ENCODE measurements at places on chromosomes 1 and 21.

GRCh38 chr1:15573477-15573876 lies 11.4 kb downstream of the AGMAT start:
- DNase-seq, result no peak

- peak; percentile 54 for DNase-seq
These were observed 53.1 kb downstream of the DOP1B start for GRCh38 chr21:36209626-36210171.

GRCh38 chr1:155196103-155196892 lies 11.4 kb downstream of the THBS3 start:
- no peak for DNase-seq

DNA sequence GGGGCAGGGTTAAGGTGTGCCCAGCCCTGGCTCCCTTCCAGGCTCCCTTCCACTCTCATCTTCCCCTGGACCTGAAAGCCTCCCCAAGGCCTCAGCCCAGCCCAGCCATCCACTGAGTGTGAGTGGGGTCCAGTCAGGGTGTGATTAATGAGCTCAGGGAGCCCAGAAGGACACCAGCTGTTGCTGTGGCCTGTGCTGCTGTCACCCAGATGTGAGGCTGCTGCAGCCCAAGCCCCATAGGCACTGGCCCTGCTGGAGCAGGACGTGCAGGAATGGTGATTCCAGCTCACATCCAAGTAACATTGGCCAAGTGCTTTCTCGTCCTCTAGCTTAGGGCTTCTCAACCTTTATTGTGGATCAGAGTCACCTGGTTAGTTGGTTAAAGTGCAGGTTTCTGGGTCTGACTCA lies 77.6 kb downstream of the EPHB2 start:
- no peak for DNase-seq

GRCh38 chr1:81635816-81636215 lies 164.9 kb upstream of the ADGRL2 start:
- DNase-seq, result no peak

GRCh38 chr1:115215703-115216521 lies 122.1 kb downstream of the NGF start:
- no peak for DNase-seq

GRCh38 chr1:115505148-115505571 lies 136.6 kb upstream of the VANGL1 start:
- DNase-seq, result no peak

- no peak for DNase-seq
These were observed 4.4 kb downstream of the MAP3K21 start for GRCh38 chr1:233331676-233332519.

GRCh38 chr1:169047074-169047473 lies 59.4 kb upstream of the ATP1B1 start:
- DNase-seq, result no peak

GRCh38 chr1:204941421-204942338 lies 71.0 kb downstream of the NFASC start:
- peak; percentile 80 for DNase-seq

DNA sequence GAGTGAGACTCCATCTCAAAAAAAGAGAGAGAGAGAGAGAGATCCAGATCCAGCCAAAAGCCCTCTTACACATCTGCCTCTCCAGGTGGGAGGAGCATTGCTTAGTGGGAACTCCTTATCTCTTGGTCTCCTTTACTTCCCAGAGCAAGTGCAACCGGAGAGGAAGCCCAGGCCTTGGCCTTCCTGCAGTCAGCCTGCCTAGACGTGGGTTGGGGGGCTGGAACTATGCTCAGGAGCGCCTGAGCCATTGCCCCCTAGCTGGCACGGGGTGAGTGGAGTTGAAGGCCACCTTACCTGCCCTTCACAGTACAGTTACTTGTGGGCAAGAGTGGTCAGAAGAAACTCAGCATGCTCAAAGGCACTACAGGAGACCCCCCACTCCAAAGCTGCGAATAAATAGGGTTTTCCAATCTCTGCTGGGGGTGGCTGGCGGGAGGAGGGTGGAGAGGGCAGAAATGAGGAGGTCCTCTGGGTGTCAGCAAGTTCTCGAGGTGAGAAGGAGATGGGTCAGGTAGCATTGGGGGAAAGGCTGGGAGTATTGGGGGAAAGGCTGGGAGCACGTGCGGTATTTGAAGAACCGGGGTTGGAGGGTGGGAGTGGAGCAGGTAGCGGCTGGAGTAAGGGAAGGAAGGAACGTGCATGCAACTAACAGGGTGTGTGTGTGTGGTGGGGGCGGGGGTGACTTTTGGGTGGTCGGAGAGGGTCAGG lies 4.7 kb upstream of the DMBX1 start:
- no peak for DNase-seq

DNA sequence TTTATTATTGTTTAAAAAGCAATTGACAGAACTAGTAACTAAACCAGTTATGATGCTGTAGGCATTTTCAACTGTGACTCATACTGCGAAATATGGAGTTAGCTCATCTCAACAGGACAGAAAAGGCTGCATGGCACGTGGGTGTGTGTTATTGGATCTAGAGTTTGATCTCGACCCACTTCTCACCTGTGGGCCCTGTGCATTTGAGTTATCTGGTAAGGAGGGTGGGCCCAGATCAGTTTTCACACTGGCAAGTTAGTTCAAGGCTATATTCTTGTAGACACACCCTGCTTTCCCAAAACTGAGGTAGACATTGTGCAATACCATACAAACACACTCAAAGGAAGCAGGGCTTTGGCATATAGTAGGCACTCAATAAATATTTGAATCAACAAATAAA lies 71.3 kb upstream of the PRDX6 start:
- DNase-seq, result no peak

DNA sequence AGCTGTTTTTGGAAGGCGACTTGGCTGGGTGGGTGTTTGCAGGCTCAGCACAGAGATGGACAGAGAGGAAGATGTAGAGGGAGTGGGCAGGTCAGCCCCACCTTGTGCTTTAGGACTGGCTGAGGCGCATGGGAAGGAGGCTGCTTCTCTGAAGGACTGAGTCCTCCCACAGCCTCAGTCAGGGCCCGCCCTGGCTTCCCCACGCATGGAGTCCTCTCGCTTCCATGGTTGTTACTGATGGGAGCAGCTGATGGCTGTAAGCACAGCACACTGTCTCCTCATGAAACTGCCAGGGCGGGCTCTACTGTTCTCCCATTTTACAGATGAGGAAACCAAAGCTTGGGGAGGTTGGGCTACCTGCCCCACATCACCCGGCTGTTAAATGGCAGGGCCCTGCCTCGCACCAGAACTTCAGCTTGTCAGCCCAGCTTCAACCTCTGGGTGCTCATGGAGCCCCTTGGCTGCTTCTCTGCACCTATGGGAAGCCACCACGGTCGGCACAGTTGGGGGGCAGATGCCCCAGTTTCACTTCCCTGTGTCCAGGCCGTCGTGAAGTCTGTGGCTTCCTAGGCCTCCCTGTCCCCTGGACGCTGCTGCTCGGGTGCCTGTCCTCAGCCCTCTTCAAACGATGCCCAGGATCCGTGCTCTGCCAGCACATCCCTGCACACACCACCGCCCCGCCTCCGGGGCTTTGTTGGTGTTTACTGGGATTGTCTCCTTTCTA lies 2.4 kb downstream of the TMEM201 start:
- DNase-seq, result no peak

DNA sequence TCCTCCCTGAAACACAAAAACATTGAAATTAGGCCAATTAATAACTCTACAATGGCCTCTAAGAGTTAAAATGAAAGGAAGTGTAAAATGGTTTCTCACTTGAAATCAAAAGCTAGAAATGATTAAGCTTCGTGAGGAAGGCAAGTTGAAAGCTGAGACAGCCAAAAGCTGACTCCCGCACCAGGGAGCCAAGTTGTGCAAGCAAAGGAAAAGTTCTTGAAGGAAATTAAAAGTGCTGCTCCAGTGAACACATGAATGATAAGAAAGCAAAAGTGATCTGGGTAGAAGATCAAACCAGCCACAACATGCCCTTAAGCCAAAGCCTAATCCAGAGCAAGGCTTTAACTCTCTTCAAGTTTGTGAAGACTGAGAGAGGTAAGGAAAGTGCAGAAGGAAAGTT lies 22.8 kb downstream of the CYYR1 start:
- no peak for DNase-seq

GRCh38 chr1:59605184-59605583 lies 209.6 kb upstream of the HOOK1 start:
- no peak for DNase-seq

DNA sequence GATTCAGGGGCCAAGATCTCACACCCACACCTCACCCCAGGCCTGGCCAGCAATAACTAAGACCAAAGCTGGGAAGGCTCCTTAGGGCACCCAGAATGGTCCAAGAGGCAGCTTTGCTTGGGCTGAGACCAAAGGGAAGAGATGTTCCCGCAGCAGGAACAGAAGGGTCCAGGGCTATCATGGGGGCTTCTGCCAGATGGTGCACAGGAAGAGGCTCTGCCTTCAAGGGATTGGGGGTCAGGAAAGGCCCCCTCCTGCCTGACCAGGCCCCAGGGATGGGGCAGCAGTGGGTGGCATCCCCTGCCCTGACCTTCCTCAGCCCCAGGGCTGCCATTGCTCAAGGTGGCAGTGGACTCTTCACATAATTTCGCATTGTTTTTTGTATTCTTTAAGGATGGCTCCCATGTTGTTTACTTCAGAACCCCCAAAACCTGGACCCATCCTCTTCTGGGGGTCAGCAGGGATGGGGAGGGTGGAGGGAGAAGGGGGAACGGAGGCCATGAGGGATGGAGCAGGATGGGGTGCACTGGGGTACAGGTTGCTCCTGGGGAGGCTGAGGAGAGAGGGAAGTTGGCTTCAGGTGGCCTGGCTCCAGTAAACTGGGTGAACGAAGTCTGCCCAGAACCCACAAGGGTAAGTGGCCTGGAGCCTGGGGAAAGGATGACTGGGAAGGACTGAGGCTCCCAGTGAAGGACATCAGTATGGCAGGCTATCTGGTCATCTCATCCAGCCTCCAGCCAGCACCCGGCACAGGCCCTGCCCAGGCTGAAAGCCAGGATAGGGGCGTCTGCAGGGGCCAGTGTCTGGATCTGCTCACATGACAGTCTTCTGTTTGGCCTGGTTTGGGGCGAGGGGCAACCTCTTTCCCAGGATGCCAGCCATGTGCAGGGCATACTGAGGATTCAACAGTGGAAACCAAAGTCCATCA lies 2.6 kb upstream of the NADK start:
- DNase-seq, result no peak

- DNase-seq, result no peak
These were observed 15.5 kb upstream of the PSMB2 start for GRCh38 chr1:35656863-35657232.

DNA sequence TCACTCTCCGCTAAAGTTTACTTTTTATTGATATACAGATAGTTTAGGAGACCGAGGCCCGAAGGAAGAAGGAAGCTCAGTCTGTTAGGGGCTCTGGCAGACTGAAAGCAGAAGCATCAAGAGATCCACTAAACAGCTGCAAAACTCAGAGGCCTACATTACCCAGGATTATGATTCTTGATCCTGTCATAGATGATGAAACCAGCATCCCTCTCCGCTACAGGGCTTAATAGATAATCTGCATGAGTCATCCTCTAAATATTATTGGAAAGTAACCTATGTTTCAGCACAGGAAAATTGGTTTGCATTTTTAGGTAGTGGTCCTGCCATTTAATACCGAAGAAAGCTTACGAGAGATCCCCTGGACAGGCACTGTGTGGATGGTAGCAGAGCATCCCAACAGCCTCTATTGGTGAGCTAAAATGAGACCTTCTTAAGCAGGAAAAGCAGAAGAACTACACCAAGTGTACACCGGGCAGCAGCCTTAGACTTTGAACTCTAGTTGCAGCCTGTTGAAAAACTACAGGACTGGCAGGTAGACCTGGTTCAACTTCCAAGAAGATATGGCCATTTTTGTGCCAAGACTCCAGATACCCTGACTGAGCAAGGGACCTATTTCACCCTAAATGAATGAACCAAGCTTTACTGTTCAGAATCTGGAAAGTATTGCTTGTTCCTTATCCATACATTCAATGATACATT lies 6.8 kb downstream of the CASQ2 start:
- no peak for DNase-seq

DNA sequence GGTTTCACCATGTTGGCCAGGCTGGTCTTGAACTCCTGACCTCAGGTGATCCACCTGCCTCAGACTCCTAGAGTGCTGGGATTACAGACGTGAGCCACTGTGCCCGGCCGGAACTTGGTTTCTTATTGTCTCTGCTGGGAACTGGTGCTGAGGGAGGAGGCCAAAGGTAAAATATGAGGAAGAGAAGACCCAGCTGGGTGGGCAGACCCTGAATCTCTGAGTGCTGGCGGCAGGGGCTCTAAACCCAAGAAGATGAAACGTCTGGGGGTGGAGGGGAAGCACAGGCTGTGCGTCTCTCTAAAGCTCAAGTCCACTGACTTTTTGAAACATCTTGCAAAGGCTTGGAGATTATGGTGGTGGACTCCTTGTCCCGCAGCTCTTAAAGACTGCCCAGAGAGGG lies 82.0 kb upstream of the TLR5 start:
- DNase-seq, result no peak

- DNase-seq, result no peak
These were observed 21.7 kb upstream of the LAMC2 start for GRCh38 chr1:183164340-183164739.

DNA sequence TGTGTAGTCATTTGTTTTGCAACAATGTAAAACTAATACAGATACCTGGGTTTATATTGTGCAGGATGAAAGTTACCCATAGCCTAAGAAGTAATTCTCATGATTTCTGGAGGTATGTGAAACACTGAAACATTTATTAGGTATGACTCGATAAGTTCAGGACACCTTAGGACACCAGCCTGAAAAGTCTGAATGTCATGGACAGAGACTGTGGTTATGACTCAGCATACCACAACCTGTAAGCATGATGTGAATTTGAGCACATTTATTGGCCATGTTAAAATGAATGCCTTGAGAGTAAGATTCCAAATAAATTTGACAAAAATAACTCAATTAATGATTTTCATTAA lies 1471.7 kb upstream of the B3GALT2 start:
- DNase-seq, result no peak

GRCh38 chr1:173648880-173649605 lies 13.9 kb downstream of the TEX50 start:
- DNase-seq, result no peak

GRCh38 chr1:202586018-202586821 lies 124.0 kb downstream of the SYT2 start:
- DNase-seq, result peak; percentile 2

DNA sequence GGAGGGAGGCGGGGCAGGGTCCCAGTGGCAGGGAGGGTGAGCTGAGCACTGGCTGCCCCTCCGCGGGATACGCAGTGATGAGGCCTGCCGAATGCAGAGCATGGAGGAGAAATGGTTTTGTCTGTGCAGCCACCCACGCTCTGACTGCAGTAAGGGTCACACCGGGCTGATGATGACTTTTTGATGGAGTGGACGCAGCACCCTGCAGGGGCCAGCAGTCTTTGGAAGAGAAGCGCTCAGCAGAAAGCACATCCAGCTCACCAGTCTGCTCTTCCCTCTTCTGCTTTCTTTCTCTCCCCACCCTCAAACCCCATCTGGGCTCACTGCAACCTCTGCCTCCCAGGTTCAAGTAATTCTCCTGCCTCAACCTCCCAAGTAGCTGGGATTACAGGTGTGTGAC lies 61.9 kb upstream of the ATP1A1 start:
- no peak for DNase-seq

- no peak for DNase-seq
These were observed 133.8 kb downstream of the CAMTA1 start for GRCh38 chr1:6918925-6919511.

Measured in NCI-H1092 treated with DMSO at 0.1 percent for 48 hours (cell line).